Activated CD8-positive, alpha-beta memory T cell treated with anti-CD3 and anti-CD28 coated beads for 24 hours (primary cell): ENCODE measurements at places on chromosomes 5 and 9.
A peak's percentile ranks its signal among the peaks of the same experiment; 100 is the strongest.

DNA sequence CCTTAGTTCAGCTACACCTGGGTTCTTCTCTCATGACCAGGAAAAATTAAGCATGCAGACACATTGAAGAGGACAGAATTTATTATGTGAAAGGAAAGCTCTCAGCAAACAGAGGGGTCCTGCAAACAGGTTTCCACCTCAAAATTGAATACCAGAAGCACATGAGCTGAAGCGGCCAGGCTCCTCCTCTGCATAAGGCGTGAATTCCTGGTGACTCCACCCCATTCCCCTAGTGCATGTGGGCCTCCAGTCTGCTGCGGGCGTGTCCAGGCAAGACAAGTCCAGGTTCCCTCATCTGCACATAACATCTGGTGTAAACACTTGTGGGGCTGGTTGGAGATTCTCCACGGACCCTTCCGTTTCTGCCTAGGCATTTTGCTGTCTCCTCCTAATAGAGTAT, 1156.4 kb downstream of the FOXD4L5 start:
- DNase-seq: no peak

DNA sequence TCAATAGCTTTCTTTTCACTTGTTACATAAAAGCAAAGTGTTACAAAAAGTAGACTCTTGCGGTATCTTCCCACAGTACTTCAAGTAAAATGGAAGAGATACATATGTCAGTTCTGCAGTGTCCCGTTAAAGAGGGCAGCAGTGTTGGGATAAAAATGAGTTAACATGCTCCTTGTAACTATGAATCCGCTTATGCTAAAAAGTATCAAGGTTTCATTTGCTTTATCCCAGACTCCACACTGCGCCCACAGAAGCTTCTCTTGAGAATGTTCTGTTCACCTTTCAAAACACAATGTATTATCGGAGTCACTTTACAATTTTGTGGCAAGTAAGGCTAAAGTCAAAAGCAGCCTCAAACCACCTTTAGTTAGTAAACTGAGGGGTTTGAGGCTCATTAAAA, 790 bp downstream of the PTAR1 start:
- DNase-seq: peak; percentile 57

GRCh38 chr5:42745856-42746255, 10.8 kb upstream of the CCDC152 start:
- no peak for DNase-seq

DNA sequence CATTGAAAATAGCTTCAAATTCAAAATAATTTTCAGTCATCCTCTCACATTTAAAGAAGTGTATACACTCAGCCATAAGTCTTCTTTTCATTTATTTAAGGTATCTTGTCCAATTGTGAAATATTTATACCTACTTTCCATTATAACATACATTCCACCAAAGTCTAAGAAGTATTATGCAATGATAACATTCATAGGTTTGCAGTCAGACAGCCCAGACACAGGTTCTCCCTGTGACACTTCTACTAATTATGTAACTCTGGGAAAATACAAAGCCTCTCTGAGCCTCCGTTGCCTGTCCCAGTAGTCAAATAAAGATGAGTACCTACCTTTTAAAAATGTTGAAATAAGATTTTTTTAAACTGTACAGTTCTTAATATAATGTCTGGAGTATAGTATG, 320.9 kb upstream of the RPS23 start:
- DNase-seq: no peak

DNA sequence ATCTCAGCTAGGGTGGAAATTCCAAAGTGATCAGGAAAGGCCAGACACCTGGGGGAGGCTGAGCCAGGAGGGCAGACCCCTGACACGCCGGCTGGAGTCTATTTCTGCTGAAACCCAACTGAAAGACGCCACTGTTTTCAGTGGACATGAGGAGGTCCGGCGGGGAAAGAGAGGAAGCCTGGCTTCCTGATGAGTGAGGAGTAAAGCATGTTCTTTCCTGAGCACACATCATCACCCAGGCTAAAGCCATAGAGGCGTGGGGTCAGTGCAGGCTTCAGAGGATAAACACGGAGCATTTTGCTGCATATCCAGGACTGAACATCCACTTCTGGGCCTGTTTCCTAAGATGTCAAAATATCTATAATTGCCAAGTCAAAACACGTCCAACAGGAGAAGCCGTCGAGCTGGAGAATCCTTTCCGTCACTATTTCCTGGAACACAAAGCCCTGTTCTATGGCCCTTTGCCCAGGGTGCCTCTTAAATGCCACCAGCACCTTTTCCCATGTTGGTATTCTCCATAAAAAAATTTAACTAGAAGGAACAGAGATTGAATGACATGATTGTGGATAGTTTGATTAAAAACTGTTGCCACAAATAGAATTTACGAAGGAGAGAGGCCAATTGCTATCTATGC, 597.9 kb upstream of the ADAMTS16 start:
- no peak for DNase-seq

DNA sequence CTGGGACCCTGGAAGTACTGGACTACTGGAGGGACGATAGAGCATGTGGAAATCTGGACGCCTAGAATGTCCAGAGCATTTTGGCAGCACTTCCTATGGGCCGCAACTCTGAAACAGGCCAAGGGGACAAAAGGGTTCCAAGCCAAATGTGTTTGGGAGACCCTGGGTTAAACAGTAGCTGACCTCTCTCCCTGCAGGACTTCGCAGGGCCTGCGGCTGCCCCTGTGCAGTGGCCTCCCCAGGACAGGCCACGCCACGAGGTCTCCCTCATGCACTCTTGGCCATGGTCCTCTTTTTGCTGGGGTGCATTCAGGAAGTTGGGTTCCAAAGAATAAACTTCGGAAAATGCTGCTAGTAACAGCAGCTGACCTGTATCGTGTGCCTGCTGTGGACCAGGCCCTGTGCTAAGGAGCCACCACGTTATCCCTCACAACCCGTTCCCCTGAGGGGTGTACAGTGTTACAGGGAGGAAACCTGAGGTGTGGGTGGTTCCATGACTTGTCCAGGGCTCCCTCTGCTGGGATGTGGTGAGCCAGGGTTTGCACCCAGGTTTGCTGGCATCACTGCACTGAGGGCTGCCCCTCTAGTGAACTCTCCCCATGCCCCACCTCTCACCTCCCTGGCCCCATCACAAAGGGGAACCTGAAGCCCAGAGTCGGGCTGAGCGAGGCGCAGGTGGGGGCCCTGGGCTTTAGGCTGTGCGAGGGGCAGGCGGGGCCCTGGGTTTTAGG, 79.4 kb downstream of the AMBP start:
- peak; percentile 24 for DNase-seq

GRCh38 chr5:89034588-89034987, 151.6 kb upstream of the MEF2C start:
- DNase-seq: no peak

DNA sequence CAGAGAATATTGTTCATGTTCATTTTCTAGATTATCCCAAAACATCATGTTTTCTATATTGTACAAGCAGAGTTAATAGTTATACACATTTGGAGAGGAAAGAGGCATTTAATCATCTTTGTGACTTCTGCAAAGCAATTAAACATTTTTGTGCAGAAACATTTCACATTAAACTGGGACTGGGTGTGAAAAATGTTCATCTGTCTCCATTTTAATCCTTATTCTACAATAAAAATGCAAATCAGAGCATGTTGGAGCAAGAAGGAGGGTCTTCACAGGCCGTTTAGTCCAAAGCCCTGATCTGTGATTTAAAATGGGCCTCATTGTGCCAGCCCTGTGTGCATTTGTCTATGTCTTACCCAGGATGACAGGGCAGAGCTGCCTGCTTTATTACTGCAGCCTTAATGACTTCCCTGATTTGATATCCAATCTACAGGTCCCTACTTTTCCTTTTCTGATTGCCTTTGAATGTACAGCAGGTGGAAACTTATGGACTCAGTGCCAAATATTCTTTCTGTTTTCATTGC, 183.5 kb downstream of the CAVIN4 start:
- no peak for DNase-seq

DNA sequence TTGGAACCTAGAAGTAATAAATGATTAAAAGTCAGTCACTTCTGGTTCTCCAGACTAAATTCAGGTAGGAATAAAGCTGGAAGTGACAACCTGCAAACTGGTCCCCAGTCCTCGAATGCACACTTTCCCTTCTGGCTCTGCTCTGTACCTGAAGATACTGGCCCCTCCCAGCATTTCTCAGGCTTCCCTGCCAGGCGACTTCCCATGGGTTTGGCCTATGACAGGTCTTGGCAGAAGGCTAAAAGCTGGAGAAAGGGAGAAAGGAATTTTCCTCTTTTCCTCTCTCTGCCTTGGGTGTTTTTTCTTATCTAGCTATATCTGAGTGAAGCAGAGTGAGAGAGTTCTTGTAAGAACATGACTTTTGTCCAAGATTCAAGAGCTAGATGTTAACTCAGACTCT, 1005.7 kb downstream of the DTWD2 start:
- no peak for DNase-seq

DNA sequence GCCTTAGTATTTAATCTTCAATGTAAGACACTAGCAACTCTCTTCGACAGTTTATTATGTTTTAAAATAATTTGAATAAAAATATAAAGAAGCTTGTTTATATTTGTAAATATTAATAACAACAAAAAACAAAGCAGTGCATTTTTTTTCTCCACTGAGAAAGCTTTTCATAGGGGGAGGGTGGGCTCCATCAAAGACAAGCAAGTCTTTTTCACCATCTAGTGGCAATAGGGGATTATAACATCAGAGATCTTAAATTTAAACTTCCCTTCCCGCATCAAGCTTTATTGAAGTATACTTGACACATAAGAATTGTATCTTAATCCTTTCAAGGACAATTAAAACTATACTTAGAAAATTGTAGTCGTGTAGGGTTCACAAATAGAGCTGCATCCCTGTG, 9.3 kb upstream of the OR13F1 start:
- DNase-seq: no peak

DNA sequence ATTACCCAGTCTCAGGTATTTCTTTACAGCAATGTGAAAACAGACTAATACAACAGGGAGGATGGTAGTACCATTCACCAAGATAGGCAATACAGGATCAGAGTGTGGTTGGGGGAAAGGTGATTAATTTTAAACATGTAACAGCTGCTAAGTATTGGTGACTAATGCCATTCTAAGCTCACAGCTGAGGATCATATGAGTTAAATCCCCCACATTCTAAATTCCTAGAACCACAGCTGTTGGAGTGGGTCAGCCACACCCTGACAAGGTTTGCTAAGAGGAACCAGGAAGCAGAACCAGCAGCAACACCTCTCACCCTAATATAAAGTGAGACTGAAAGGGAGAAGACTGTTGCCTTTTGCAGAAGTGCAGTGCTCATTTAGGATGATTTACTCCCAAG, 24.8 kb downstream of the HSPB3 start:
- no peak for DNase-seq

DNA sequence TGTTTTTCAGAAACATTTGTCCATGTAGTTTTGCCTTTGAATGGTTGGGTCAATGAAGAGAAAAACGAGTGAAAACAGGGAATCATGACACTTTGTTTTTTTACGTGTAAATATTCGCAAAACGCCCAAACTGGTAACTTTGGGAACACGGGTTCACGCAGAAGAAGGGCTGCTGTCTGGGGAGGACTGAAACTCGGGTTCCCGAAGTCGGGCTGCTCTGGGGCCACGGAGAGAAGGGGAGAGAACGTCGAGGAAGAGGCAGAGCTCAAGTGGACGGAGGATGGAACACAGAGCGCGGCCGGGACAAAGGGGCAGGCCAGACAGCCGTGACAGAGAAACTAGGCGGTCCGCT, 478 bp upstream of the SETD9 start:
- DNase-seq: no peak

- no peak for DNase-seq
Observed at GRCh38 chr5:134938030-134938429, 29.7 kb upstream of the CATSPER3 start.

GRCh38 chr5:156947925-156948324, 15.1 kb downstream of the TIMD4 start:
- no peak for DNase-seq

GRCh38 chr5:155125551-155126095, 112.1 kb downstream of the KIF4B start:
- DNase-seq: no peak

- no peak for DNase-seq
Observed at GRCh38 chr9:137679695-137680305, 61.0 kb downstream of the EHMT1 start.

DNA sequence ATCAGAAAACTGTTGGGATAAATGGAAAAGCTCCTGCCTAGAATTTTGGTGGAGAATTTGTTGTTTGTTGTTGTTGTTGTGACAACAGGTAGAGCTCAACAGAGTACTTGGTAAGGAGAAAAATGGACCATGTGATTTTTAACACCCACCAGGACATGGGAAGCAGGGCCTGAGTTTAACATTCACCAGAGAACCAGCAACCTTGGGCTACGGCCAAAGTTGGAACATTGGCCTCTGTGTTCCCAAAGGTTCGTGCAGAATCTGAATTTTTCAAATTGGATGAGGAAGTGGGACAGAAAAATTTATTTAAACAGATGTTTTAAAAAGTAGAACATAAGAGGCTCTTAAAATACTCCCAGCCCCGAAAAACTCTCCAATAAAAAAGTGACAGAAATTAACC, 127.0 kb downstream of the GNA14 start:
- DNase-seq: no peak

- DNase-seq: no peak
Observed at GRCh38 chr9:89706731-89707191, 101.9 kb downstream of the GADD45G start.

DNA sequence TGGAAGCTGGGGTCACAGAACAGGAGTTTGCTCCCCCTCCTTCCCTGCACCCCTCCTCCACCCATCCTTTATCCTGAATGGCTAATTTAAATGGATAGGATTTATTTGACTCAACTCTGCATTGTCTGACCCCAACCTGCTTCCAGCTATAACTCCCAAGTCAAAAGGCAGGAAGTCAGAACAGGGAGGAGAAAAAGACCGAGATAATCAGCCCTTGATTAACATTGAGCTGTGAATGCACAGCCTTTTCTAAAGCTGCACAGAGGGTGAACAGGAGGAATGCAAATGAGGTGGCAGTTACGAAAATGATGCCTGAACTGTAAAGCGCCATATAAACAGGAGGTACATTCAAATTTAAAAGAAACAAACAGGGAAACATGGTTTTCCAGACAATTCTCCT, 152.8 kb downstream of the SPOCK1 start:
- no peak for DNase-seq
